Hematopoietic multipotent progenitor cell treated with erythropoietin and hydrocortisone succinate and interleukin-3 and kit ligand, for 6 days (in vitro differentiated cells): ENCODE measurements at places on chromosomes 3 and 15.

DNA sequence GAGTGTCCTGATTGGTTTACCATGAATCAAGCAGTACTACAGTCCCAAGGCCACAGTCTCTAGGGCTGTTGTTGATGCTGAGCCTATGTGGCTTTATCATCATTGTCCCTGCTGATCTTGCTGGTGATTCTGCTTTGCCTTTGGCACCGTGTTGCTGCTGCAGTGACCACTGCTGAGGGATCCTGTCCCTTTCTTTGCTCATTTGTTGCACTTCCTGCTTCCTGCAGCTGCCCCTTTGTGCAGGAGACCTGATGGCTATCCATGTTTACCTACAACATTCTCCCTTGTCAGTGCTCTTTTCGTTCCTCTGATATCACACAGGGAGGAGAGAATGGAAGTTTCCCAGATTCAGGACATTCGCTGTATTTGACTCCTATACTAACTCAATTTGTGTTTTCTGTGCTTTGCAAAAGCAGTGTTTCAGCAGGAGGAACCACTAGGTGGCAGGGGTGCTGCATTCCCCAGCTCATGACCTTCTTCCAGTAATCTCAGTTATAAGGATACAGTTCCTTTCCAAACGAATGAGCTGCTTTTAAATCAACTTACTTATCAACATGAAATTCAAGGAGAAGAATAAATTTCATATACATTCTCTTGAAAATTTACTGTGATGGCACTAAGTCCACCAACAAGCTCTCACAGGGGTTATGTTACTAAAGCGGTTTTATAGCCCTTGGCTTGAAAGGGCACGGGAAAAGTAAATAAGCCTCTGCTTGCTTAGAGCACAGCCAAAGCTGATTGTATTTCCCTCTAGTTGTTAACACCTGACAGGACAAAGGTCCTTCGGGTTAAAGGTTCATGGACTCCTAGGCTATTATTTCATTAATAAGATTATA is 9.7 kb upstream of the THUMPD3 start:
- DNase-seq = peak; percentile 82

- DNase-seq = no peak
Observed at GRCh38 chr3:127068871-127069270, 86.0 kb downstream of the PLXNA1 start.

DNA sequence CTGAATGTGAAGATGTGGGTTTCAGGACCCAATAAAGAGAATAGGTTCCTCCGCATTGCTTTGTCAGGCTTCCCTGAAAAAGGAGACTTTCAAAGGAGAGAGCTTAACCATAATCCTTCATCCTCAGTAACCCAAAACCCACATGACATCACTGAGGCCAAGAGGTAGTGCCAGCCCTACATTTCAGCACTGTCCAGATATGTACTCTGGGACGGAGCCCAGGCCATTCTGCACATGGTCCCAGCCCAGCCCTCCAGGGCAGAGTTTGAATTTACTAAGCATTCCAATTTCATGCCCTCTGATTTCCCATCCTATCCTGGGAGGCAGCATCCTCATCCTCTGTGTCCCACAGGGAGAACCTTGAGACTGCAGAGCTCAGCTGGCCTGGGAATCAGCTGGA is 210.5 kb downstream of the GABRB3 start:
- no peak for DNase-seq

- DNase-seq = no peak
Observed at GRCh38 chr3:122052968-122053367, 2.2 kb upstream of the CD86 start.

DNA sequence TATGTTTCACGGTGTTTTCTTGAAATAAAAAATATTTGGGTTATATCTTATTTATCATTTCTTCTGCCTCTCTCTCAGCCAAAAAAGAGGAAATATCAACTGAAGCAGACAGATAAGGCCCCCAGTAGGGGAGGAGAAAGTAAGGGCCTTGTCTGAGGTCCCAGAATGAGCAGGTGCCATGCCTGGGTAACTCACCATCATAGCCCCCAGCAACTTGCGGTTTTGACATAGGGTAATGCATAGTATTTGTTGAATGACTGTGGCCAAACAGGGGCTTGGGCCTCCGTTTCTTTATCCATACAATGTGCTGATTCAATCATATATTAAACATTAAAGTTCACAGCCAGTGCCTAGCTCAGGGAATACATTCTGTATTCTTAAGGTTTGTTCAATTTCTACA is 119.6 kb downstream of the ABI3BP start:
- peak; percentile 43 for DNase-seq
